AG04449 (cell line): ENCODE measurements at places on chromosomes 4 and X.

GRCh38 chrX:94365736-94366135 is 691.7 kb downstream of the FAM133A start:
- no peak for DNase-seq

DNA sequence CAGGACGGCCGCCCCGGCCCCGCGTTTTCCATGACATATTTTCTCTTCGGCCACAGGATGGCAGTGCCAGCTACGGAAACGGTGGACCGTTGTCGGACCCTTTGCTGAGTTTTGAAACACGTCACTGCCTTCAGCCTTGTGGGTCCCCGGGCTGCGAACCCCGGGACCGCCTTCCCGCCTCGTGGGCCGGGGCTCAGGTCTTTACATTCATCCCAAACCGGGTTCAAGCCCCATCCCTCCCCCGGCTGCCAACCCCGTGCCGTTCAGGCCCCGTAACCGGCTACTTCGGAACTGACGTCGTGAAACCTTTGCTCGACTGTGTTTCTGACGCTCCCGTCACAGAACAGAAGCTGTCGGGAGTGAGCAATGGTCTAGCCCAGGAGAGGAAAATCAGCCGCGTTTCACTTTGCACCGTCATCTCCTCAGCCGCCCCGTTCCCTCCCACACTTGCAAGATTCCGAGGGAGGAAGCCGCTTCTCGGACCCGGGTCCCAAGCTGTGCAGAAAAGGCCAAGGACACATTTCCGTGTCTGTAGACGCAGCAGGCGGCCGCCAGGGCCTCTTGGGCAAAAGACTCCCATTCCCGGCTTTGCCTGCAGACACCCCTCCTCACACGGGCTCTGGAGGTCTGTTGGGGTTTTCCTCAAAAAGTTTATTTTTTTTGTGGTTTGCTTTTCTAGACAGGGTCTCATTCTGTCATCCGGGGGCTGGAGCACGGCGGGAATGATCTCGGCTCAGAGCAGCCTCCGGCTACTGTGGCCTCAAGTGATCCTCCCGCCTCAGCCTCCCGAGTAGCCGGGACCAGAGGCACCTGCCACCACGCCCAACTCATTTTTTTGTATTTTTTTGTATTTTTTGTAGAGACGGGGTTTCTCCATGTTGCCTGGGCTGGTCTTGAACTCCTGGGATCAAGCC is 41.4 kb upstream of the PPP2R3B start:
- no peak for DNase-seq

GRCh38 chrX:39905538-39905891 is 192.2 kb downstream of the BCOR start:
- DNase-seq, result no peak

DNA sequence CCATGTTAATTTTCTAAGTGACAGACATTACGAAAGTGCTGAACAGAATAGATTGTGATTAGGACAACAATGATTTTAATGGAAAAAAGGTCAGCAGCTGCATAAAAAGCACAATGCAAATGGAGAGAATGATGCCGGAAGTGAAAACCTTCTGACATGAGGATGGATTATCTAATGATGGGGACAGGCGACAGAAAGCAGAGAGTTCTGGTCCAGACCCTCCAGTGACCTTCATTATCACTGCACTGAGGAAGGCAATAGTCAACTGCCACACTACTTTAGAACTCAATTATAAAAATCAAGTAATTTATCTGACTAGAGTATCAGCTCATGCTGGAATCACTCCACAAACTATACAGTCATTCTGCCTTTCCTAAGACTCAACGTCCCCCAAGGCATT is 746.1 kb upstream of the EPHA5 start:
- DNase-seq, result no peak

DNA sequence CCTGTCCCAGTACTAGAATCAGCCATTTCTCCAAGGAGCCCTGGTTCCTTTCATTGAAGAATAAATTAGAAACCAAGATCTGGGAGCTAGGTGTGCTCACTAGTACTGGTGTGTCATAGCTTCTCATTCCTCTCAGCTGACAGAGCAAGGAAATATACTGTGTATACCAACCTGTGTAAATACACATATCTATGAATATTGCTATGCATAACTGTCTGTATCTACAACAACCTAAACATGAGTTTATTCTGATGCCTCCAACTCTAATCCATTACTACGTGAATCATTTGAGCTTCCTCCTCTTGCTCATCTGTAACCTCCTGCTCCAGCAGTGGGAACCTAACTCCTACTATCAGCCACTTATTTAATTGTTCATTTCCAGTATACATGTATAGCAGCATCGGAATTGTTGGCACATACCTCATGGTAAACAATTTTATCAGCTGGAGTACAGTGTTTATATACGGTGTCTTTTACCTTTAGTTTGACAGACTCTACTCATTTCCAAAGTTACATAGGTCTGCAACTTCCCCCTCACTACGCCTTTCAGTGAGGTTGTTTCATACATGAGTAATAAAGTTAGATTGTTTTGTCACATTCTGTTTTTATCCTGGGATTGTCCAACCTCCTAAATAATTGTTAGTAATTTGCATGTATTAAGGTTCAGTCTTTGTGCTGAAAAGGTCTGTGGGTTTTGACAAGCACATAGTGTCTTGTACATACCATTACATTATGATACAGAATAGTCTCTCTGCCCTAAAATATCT is 7.1 kb upstream of the SCRG1 start:
- DNase-seq, result no peak

DNA sequence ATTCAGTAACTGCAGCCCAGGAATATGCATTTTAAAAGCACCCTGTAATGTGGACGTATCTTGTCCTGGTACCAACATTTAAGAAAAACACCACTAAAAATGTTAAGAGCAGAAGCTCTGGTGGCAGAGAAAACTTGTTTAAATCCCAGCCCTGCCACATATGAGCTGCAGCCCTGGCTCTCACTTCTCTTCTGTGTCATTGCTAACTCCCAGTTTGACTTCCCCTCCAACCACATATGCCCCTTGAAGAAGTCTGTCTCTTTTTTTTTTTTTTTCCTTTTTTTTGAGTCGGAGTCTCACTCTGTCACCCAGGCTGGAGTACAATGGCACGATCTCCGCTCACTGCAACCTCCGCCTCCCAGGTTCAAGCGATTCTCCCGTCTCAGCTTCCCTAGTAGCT is 14.8 kb downstream of the LHFPL1 start:
- no peak for DNase-seq

DNA sequence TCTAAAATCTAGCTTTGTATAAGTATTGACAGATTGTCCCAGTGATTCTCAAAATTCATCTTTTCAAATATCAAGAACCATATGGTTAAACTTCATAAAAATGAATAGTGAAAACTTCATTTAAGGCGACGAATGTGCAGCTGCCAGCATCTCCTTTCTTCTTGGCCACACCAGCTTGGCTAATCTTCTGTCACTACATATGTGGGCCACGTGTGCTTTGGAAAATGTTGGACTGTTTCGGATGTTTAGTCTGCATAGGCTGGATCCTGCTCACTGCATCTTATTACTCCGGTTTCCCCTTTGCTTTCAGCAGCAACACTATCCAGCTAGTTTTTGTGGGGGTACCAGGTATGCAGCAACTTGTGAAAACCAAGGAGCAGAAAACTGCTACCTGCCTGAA is 221.9 kb downstream of the BMPR1B start:
- no peak for DNase-seq
